ENCODE measurements at places on chromosomes 13 and 19.

DNA sequence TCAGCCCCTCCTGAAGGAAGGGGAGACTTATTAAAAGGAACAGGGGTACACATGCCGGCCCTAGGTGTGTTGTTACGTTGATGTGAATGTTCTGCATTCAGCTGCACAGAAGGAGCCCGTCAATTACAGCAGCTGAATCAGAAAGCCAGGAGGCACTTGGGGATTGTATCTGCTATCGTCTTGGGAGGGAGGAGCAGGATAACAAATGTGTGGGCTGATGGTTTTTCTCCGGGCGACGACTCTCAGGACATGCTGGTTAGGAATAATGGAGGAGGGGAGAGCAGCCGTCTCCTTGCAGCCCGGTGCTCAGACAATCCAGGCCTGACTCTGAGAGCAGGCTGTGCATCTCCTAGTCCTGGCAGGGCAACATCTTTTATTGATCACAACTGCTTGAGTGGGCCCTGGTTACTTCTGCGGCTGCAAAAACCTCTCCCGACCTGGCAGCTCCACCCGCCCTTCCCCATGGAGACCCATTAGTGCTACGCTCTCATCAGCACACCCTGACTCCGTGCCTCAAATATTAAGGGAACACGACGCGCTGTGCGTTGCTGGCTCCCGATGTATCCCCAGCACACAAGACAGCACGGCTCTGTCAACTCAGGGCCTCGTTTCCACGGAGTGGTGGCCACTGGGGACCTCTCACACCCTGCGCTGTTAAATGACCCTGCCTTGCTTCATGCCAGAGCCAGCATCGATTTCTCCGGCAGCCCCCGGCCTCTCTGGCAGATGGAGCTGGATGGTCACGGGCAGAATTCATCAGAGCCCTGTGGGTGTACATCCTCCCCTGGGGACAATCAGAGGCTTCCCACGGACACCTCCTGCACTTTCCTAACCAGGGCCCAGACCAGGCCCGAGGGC lies 25.3 kb downstream of the PEPD start:
- DNase-seq: no peak

DNA sequence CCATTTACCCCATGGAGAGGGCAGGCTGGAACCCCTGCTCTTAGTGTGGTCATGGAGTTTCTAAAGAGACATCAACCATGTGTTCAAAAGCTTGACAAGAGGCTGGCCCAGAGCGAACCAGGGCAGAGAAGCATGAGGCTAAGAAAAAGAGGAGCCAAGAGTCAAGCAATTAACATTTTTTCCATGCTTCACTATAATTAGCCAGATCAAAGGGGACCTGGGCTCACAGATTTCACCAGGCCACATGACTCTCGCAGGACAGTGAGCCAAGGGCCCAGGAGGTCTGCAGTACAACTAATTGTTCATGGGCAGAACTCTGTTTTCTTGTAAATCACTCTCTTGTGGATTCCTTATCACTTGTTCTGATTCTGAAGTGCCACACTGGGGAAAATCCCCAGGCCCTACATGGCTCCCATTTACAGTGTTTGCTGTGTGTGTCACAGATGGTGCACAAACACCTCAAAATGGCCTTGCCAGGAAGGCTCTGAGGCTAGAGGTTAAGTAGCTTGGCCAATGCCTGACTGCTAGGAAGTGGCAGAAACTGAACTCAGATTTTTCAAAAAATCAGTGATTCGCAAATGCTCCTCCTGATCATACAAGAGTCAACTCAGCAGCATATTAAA lies 101.2 kb downstream of the LHFPL6 start:
- DNase-seq: no peak

- no peak for DNase-seq
These were observed 70.5 kb upstream of the CSNK1A1L start for GRCh38 chr13:37175996-37176395.

GRCh38 chr19:49421039-49421877 lies 2.0 kb downstream of the PTH2 start:
- DNase-seq: no peak

GRCh38 chr19:56608274-56608964 lies 13.3 kb downstream of the ZNF71 start:
- no peak for DNase-seq

DNA sequence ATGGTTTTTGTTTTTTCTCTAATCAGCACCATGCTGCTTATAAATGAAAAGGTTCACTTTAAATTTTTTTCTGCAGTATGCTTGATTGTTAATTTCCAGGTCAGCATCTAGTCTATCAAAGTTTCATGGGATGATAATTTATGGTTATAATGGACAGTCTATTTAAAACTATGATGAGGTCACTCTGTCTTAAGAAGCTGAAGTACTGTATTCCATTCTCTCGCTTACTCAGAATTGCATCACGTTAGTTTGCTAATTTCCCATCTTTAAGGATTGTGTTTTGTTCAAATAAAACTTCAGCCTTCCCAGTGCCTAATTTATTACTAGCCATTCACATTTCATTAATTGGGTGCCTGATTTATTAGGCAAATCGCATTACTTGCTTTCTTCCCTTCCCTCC lies 94.3 kb downstream of the GPC6 start:
- DNase-seq: no peak

- DNase-seq: no peak
These were observed 79.7 kb downstream of the GADD45B start for GRCh38 chr19:2555422-2556220.

- DNase-seq: no peak
These were observed 11.5 kb upstream of the OXGR1 start for GRCh38 chr13:97005625-97006262.

DNA sequence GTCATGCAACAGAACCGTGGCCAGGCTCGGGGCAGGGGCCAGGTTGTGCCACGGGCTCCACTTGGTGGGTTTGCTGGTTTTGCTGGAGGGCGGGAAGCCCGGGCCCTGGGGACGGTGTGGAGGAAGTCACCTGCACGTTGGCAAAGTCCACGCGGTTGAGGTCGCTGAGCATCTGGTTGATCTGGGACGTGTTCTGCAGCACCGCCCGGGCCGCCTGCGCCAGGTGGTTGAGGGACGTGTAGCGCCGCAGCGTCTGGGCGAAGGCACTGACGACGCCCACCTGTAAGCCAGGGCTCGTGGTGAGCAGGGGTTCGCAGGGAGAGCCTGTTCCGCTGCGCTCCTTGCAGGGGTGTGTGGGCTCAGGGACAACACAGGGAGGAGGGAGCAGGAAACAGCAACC lies 24.7 kb upstream of the RANBP3 start:
- DNase-seq: no peak

DNA sequence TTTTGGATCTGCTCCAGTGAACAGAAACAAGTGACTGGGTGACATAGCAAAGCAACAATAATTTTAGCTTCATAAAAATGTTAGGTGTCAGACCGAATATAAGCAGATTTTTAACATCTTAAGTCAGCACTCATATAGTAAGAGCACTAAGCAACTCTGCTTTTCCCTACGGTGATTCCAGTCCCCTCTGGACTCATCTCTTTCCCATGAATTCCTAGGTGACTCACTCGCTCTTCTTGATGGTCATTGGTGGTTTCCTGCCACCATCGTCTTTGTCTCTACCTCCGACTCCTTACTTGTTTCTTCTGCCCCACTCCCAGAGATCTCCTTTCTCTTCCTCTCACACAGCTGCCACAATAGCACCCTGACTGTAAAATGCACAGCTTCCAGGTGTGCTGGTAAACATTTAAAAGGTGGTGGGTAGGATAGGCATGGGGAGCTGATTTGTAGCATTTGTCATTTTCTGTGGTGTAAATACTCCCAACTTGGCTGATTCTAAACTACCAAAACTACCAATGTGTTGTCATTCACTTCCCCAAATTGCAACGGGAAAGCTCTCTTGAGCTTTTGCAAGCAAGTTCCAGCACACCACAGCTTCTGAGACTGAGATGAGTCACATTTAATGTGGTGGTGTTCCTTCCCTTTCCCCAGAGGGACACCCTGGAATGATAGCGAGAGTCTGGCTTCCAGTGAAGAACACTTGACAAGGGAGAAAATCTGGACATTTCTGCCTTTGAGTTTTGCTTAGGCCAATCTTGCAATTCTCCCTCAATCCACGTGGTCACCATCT lies 42.8 kb upstream of the CLDN10 start:
- DNase-seq: no peak

DNA sequence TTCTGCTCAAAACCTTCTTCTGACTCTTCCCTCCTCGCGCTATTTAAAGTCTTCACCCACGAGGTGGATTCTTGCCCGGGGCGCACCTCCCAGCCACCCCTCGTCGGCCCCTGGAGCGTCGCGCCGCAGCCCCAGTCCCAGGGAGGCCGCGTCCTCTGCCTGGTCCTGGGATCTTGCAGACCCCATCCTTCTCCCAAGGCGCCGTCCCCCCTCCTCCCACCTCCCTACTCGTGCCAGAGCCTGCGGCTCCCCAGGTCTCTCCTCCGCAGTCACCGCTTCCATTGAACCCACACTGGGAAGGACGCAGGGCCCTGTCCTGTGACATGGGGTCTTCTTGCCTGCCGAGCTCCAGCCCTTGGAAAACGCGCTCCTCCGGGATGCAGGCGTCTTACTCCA lies 486 bp downstream of the ZNF808 start:
- DNase-seq: no peak

DNA sequence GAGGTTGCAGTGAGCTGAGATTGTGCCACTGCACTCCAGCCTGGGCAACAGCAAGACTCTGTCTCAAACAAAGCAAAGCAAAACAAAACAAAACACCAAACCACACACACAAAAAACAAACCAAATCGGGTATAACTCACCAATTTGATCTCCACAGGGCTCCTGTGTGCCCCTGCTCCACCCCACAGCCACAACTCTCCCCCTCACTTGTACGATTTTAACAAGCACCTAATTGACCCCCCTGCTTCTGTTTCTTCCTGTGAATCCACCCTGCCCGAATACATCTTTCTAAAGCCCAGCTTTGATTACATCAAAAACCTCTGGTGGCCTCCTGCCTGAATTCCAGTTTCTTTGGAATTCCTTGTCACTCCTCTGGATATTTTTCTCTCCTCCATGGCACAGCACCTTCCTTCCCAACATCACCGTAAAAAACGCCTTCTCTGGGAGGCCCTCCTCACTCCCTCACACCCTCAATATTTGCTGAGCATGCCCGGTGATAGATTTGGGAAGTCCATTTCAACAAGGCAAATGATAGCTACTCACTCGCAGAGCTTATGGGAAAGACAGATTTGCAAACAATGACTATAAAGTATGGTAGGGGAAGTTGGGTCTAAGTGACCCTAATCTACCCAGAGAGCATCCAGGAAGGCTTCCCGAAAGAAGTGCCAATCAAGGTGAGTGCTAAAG lies 11.6 kb upstream of the RANBP3 start:
- DNase-seq: no peak

DNA sequence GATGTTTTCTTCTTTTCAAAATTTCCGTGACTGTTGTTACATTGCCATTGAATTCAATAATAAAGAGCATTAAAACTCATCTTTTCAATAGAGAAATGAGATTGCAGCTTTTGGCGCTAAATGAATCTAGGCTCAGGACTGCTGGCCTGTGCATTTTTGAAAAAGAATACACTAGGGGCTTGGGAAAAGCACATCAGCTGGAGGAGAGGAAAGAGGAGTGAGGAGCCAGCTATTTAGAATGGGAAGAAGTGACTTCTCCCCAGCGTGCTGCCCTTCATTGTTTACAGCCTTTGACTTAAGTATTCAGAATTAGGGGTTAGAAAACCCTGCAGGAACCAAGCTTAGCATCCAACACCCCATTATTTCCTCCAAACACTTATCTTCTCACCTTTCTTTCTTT lies 43.3 kb downstream of the TNFSF11 start:
- DNase-seq: no peak

DNA sequence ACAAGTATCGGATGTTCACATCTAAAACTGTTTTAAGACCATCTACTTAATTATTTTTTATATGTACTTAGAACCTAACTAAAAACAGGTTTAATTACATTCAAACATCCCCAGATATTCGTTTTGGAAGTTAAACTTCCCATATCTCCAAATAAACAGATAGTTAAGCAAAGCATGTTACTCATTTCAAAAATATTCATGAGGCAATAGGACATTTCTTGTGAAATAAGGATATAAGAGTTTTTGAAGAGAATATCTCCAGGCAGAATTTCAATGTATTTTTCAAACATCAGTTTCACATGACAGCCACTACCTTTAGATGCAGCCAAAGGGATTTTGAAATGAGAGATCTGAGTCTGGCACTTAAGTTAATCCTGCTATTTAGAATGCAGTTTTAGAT lies 697.5 kb downstream of the SLITRK1 start:
- no peak for DNase-seq

Measured in NCI-H187 treated with DMSO at 0.1 percent for 48 hours (cell line).